ENCODE measurements at places on chromosomes 5 and 9. TPM values are rescaled to one million over a fixed set of nuclear protein-coding genes. Genes with fewer than 3 reads are reported as not detected.

RPL7A gene
- total RNA-seq: 1,420 TPM

FRMPD1 gene
- not detected for total RNA-seq

USP20 gene
- 20.2 TPM for total RNA-seq

FGFR4 gene
- 25.3 TPM for total RNA-seq

GKAP1 gene
- 3.9 TPM for total RNA-seq

CDH18 gene
- total RNA-seq: 0.76 TPM

SV2C gene
- 1.2 TPM for total RNA-seq

TLX3 gene
- not detected for total RNA-seq

DNA sequence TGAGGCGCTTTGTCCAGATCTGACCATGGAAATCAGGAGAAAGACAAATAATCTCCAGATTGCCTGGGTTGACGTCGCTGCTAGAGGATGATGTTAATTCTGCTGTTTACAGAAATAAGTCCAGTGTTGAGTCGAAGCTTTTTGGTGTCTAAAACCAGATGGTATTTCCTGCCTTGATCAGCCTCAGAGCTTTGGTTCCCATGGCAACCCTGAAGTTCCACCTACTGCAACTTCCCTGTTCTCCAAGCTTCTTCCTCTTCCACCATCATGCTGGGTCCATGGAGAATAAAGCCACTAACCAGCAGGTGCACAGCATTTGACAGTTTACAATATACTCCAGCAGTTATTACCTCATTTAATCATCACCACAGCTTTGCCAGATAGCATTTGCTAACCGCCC lies 18.0 kb upstream of the GABBR2 start:
- DNase-seq: no peak

- no peak for DNase-seq
These were observed 41.8 kb downstream of the CSF2 start for GRCh38 chr5:132115375-132115774.

DNA sequence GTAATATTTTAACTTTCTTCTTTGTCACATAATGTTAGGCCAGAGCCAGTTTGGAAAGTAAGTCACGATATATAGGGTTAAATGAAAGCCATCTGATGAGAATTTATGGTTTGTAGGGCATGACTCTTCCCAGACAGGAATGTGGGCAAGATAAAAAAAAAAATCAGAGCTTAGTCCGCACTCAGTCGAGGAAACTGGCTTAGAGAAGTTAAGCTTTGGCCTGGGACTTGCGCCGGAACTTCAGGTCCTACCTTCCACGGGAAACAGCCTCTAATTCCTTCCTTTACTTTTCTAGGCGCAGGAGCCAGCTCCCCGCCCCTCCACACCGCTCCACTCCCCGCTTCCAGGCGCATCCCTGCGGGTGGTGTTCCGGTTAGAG lies 475 bp downstream of the DDX31 start:
- peak; percentile 67 for DNase-seq

- DNase-seq: no peak
These were observed 8.0 kb downstream of the GAS1 start for GRCh38 chr9:86939321-86939720.

DNA sequence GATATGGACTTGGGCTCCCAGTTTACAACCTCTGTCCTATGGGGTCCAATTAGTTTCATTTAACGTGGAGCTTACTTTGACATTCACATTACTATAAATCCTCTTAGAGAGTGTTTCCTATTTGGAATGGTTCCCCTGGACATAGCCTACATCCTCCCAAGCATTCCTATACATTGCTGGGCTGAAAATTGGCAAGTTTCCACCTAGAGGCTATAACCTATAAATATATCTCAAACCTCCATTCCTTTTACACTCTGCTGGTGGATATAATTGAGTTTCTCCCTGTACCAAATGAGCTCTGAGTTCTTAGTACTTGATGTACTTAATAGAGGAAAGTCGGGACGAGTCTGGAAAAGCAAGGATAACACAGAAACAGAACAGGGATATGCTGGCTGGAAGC lies 172.8 kb downstream of the ASTN2 start:
- no peak for DNase-seq

DNA sequence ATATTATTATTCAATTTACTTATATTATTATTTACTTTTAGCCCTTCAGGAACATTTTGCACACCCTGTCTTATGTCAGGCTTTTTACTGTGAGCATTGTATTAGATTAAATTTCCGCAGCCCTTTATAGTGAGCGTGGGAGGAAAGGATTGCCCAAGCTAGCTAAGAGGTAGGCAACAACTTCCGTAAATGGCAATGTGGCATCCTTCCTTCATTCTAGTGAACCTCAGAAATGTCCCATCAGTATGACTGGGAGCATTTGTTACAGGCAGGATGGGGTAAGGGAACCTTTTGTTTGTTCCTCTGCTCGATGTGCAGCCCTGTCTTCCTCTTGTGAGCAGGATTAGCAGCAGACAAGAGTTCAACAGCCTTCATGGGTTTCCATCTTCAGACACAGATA lies 6.2 kb upstream of the CD180 start:
- DNase-seq: no peak

DNA sequence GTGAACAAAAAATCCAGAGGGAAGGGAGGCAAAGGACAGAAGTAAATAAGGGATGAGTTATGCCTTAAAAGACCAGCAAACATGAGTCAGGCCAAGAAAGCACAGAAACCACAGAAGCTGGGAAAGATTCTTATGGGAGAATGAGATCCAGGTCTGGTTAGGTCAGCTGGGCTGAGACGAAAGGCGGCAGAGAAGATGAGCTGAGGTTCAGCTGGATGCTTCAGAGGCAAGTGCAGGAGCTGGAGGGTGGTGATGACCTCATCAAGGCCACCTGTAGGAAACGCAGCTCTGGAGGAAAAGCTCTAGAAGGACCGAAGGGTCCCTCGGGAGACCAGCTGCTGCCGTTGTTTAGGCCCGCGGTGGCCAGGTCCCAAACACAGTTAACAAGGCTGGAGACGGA lies 152.0 kb downstream of the MYO10 start:
- DNase-seq: no peak

DNA sequence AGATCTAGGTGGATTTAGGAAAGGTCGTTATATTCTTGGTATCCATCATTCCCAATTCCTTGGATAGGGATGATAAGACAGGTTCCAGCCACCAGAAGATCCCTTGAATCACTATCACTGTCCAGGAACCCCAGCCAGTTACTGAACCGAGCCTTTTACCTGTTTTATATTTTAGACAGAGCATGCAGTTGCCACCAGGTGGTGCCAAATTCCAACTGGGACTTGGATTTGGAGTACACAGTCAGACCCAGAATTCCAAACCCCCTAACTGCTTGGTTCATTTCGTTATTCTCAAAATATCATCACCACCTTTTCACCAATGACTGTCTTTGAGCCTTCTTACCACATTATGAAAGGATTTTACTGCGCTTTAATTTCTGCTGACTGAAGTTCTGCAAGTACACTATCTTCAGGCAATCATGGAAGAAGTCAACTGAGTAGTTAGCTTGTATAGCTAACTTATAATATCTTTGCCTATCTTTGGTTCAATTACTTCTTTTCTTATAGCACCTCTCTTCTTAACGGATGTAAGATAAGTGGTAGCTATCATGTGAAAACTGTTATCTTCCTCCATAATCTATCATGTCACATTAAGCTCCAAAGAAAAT lies 191.8 kb downstream of the PRR16 start:
- DNase-seq: no peak

DNA sequence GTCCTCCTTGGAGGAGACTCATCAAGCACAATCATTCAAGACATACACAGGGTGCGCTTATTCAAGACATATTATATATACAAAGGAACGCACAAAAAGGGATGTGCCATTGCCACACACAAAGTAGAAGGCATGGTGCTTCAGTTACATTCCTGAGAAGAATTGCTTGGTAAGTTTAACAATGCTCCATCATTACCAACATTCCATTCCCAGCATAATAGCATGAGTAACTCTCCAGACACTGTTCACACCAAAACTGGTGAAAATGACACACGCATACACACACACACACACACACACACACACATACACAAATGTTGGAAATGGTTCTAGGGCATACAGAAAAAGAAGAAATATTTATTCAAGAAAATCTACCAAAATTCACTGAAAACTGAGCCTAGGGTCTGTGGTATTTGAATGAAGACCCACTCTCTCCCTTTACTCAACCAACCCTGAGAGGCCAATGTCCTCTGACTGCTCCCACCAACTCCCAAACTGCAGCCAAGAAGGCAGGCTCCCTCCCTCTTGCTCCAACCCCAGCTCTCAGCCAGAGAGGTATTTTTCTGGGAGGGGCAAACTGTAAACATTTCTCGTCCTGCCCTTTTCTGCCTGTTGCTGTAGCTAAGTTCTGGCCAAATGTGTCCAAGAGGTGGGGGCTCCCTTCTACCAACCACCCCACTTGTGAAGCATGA lies 19.9 kb downstream of the UGT3A1 start:
- DNase-seq: no peak
